Activated gamma-delta T cell treated with anti-CD3 and anti-CD28 coated beads, Interleukin-2, amount 50 U/mL, for 16 hours (primary cell): ENCODE measurements at places on chromosomes 3 and 15.
A peak's percentile ranks its signal among the peaks of the same experiment; 100 is the strongest.

DNA sequence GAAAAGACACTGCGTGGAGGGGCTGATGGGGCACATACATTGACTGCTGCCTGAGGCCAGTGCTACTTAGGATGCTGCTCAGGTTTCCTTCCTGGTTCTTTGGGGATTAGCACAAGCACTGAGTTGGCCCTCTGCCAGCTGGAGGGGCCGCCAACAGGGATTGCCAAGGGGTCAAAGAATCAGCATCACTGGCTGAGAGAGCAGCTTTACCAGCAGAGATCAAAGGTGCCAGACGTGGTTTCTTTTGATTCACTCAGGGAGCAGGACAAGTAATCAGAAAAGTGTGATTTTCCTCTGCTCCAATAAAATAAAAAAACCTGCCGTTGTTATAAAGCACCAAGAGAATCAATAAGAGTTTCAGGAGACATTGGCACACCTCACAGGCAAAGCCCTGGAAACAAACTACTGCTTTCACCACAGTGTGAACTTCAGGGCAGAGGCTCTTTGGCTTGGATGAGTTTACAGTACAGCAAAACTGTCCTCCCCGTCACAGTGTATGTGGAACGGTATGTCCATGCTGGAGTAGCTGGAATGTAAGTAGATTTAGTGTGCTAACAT, 45.8 kb upstream of the FSIP1 start:
- no peak for DNase-seq

GRCh38 chr15:62190274-62190673, 25.2 kb upstream of the C2CD4B start:
- DNase-seq, result no peak

DNA sequence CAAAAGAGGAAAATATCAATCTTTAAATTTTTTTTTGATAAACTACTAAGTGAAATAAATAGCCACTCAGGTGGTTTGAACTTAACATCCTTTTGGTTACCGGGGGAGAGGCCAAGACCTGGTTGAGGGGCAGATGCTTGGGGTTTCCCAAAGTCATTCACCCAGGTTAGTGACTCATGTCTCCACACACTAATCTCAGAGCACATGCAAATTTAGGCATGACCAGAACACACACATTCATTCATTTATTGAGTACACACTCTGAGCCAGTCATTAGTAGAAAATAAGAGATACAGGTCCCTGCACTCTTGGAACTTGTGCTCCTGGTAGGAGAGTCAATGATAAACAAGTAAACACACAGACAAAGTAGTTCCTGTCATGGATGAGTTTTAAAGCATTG, 7.3 kb downstream of the ILDR1 start:
- DNase-seq, result no peak

DNA sequence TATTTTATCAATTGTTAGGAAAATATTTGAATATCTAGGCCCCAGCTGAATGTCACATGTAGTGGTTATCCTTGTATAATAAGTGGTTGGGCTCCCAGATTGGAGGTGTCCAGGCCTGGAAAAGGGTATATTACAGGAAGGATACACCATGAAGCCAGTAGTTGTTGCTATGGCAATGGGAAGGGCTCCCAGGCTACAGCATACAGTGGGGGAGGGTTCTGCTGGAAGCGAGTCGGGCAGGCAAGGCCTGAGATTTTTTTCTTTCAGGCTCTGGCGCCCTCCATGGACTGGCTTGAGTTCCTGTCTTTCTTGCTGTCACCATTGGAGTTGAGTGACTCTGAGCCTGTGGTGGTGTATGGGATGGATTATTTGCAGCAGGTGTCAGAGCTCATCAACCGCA, 8.9 kb downstream of the ECE2 start:
- no peak for DNase-seq

DNA sequence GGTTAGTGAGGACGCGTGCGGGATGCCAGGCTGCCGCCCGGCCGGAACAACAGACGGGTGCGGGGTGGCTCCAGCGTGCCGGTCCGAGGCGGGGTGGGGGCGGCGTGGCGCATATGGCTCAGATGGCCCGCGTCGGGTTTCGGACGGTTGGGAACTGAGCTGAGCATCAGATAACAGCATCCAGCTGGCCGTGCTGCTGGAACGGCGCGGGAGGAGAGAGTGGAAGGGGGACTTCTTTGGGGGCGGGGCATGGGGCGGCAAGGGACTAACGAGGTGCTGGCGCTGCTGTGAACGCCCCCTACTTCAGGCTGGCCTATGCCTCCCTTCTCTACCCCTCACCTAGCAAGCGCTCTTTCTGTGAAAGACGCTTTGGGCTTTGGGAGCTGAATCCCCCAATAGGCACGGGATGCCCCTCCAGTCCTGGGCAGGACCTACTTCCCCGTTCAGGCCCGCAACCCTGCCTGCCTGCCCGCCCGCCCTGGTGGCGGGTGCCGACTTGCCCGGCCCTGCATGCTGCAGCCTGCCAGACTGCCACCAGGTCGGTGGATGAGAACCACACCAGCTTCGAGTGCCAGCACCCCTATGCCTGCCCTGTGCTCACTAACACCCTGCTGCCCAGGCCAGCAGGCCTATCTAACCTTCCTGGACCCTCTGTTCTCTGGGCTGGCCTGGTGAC, 542 bp downstream of the INKA1 start:
- DNase-seq, result no peak

DNA sequence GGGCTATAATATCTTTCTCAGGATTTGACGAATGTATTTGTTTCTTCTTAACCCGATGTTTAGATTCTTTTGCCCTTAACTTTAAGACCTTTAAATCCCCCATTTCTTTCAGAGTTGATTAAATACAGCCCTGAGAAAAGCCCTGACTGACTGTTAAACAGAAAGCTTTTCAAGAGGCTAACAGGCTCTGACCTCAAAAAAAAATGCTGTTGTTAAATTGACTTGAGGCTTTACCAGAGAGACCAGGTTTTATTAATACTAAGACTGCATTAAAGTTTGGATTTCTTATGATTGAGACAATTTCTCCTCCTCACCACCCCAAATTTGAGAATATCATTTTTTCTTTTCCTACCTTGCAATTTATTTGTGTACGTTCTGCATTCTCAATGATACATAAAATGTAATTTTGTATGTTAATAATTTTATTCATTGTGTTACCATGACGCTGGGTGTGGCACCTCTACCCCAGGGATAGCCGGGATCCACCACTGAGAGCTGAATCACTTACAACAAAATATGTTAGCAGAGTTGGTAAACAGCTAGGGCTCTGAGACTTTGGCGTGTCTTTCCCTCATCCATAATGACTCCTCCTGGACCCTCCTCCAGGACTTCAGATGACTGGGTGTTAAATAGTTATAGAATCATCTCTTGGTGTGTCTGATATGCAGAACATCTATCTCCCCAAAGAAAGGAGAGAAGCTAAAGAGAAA, 753.5 kb downstream of the NAALADL2 start:
- no peak for DNase-seq

DNA sequence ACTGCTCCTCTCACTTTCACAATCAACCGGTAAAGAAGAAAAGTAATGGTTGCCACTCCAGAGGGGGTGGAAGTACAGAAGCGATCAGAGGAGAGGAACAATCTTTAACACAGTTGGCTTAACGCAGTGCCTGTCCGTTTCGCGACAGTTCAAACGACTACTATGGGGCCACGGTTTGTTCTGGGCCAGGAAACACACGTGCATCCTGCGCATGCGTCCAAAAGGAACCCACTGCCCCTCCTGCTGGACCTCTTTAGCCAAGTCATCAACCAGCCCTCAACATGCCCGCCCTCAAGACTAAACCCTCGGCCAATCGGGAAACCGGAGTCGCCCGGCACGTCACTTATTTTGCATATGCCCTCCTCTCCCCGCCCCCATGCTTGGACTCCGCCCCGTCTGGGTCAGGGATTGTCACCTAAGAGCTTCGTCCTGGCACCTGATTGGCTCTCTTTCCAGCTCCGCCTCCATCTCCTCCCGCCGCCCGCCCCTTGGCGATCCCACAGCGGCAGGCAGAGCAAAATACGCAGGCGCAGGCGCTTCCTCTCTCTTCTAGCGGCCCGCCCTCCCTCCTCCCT, 345 bp upstream of the CDV3 start:
- peak; percentile 100 for DNase-seq

DNA sequence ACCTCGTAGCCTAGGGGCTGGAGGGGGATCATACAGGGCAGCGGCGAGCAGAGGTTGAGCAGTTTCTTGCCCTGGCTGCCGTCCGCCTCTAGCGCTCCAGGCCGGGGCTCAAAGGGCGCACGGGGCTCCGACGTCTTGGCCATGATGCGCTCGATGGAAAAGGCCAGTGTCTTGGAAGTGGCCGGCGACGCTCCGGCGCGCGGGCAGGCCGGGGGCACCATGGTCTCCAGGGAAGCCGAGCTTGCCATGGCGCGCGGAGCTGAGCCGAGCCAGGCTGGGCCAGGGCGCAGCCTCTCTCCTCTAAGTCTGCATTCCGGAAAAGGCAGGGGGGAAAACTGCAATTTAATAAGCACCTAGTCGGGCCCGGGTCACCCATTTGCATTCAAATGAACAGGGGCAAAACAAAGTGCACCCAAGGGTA, 719 bp downstream of the FEZF2 start:
- DNase-seq, result no peak

GRCh38 chr3:66372681-66373350, 128.0 kb downstream of the LRIG1 start:
- DNase-seq, result no peak

- DNase-seq, result no peak
These were observed 164.5 kb downstream of the MEGF11 start for GRCh38 chr15:66089049-66089448.

- DNase-seq, result peak; percentile 8
These were observed 19.5 kb upstream of the COMMD2 start for GRCh38 chr3:149771652-149772271.

- DNase-seq, result no peak
These were observed 36.3 kb downstream of the SERPINI2 start for GRCh38 chr3:167437428-167438139.

DNA sequence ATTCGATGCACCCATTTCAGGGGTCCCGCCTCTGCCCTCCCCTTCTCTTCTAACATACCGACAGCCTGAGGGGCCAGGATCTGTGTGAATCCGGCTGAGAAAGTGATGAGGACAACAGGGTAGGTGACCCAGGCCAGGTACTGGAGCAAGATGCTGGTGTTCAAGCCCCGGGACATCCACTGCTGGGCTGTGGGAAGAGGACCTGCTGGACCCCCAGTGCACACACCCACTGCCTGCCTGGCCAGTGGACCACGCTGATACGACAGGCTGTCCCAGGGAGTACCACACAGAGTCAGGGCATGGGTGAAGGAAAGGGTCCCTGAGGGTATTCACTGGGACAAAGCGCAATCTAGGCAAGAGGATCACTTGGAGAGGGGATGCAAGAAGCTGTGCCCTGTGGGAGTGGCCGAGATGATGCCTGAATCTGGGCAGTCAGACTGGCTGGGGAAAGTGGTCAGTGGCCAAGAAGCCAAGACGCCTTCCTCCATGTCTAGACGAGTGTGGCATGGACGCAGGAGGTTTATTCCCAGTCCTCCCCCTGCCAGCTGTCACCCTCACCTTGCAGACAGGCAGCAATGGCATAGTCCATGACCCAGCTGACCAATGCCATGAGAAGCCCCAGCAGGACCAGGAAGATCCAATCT, 3.2 kb downstream of the CLCN2 start:
- no peak for DNase-seq

DNA sequence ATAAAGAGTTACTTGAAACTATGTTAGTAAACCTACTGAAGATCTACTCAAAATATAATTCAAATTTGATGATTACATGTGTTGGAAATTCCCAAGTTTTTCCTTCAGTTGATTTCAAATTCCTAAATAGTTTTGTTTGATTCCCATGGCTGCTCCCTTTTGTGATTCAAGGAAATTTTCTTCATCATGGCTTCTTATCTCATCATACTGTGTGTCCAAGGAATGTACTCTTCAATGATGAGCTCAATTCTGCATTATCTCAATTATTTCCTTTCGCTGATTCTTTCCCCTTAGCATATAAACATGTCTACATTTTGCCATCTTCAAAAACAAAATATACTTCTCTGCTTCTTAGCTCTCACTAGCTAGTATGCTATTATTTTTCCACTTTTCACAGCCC, 460.4 kb upstream of the NAALADL2 start:
- no peak for DNase-seq

- DNase-seq, result no peak
These were observed 693 bp upstream of the STAB1 start for GRCh38 chr3:52494445-52494844.

DNA sequence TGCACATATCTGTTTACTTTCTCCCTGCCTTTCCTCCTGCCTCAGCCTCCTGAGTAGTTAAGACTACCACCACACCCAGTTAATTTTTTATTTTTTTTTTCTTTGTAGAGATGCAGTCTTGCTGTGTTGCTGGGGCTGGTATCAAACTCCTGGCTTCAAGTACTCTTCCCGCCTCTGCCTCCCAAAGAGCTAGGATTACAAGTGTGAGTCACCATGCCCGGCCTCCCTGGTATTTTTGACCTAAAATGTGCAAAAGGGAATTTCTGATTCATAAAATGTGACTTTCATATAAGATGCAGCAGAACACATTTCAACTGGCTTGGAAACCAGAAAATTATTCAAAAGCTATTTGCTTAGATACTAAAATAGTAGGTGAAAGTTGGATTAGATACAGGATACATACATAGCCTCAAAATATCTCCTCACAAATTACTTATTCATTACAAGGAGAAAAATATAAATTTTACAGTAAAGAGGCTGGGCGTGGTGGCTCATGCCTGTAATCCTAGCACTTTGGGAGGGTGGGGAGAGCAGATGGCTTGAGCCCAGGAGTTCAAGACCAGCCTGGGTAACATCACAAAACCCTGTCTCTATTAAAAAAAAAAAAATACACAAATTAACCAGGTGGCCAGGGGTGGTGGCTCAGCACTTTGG, 32.0 kb downstream of the MAP4 start:
- no peak for DNase-seq

DNA sequence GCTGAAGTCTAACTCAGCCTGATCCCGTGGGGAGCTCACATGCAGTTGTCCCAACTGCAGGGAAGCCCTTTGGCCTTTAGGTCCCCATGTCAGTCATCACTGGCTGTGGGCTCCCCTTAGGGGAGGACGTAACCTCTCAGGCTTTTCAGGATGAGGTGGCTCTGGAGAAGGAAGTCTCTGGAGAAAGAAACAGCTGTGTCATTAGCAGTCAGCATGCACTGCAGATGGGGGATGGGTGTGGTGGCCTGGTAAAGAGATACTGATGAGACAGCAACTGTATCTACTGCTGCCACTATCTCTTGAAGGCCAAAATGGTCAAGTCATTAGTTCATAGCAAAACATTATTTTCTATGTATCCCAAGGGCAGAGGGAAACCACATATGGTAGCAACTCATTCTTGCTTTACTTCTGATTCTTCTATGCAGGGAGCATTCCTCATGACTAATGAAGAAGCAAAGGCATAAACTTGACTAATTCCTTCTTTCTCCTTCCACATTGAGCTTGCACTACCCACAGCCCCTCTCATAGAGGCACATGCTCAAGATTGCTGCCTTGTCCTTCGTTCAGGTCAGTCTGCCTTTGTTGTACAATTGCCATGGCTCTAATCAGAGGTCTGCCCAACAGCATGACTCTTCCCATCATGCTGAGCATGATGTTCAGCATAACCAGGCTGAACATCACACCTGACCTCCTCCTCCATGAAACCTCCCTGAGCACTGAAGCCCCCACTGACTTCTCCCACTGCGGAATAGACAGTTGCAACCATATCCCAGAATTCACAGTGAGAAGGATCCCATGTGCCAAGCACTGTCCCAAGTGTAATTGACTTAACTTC, 47.8 kb upstream of the TMEM158 start:
- DNase-seq, result no peak
